Stimulated activated effector memory CD8-positive, alpha-beta T cell treated with anti-CD3 and anti-CD28 coated beads, Interleukin-12 subunit alpha, Interleukin-12 subunit beta, amount 100 ng/mL, for 72 hours (primary cell): ENCODE measurements at places on chromosomes 12 and 14.
A peak's percentile ranks its signal among the peaks of the same experiment; 100 is the strongest.

DNA sequence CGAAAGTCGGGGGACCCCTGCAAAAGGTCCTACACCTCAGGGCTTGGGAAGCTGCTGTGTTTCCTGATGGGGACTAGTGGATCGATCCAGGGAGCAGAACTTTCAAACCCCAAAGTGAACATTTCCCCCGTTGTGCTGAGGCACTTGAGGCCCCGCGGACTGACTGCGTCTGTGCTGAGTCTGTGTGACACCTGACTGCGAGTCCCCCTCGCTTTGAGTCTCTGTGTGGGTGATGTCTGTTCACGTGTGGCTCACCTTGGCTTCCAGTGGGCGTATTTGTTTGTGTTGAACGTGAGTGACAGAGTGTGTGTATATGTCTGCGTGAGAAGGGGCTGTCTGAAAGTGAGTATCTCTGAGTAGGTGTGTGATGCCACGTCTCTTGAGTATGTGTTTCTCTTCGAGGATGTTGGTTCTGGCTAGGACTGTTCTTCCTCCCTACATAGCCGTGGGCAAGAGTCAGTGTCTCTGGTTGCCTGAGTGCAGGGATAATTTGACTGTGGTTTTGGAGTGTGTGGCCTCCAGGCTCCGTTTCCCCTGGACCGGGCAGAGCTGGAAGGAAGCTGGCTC is 1.3 kb downstream of the TEAD4 start:
- no peak for DNase-seq

GRCh38 chr12:78530100-78530765 is 334.3 kb upstream of the SYT1 start:
- no peak for DNase-seq

GRCh38 chr14:76113691-76114090 is 38.0 kb upstream of the GPATCH2L start:
- DNase-seq: no peak

GRCh38 chr12:69342421-69342820 is 5.8 kb upstream of the LYZ start:
- no peak for DNase-seq

- DNase-seq: no peak
These were observed 17.5 kb downstream of the CBX5 start for GRCh38 chr12:54262403-54262925.

DNA sequence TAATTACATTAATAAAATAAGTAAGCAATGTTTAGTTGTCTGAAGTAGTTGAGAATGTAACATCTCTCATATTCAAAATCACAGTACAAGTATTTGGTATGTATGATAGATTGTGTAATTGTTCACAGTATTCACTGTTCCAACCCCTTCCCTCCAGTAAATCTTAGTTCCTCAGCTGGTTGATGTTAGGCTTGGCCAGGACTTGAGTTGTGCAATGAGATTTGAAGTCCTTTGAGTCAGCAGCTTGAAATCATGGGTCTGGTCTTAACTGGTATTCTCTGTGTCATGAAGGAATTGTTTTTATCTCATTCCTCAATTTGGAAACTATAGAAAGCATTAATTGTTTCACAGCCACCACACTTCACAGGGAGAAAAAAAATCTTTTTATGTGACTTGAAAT is 477.1 kb downstream of the FSCB start:
- no peak for DNase-seq

- no peak for DNase-seq
These were observed 226.3 kb downstream of the SPTSSA start for GRCh38 chr14:34235643-34236300.

- DNase-seq: no peak
These were observed 192.8 kb downstream of the GRIN2B start for GRCh38 chr12:13788626-13789025.

- DNase-seq: no peak
These were observed 83.7 kb downstream of the TNFAIP2 start for GRCh38 chr14:103206836-103207387.

- DNase-seq: no peak
These were observed 107.0 kb upstream of the PRICKLE1 start for GRCh38 chr12:42696406-42697149.

DNA sequence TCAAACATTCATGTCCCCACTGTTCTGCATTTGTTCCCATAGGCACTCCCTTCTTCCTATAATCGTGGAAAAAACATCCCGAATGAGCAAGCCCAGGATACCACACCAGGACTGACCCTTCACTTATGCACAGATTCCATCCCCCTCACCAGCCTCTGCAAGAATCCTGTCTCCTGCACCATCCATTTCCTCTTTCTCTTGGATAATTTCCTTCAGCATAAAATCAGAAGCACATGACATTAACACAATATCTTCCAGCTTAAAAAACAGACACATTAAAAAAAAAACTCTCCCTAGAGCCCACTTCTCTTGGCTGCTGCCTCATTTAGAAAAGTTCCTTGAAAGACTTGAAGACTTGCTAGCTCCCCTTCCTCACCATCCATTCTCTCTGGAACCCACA is 120.9 kb upstream of the CPSF6 start:
- DNase-seq: no peak

- DNase-seq: no peak
These were observed 336.2 kb upstream of the TMPO start for GRCh38 chr12:98179151-98179550.

GRCh38 chr12:78457938-78458337 is 406.6 kb upstream of the SYT1 start:
- DNase-seq: no peak

GRCh38 chr12:122747224-122748135 is 5.1 kb upstream of the DENR start:
- no peak for DNase-seq

GRCh38 chr14:89720741-89721729 is 233.5 kb downstream of the EFCAB11 start:
- DNase-seq: peak; percentile 29

GRCh38 chr12:128339631-128340030 is 72.7 kb downstream of the TMEM132C start:
- no peak for DNase-seq

- no peak for DNase-seq
These were observed 36.0 kb downstream of the MAP1LC3B2 start for GRCh38 chr12:116595186-116595585.

GRCh38 chr12:3049611-3050249 is 27.4 kb upstream of the TSPAN9 start:
- DNase-seq: no peak

DNA sequence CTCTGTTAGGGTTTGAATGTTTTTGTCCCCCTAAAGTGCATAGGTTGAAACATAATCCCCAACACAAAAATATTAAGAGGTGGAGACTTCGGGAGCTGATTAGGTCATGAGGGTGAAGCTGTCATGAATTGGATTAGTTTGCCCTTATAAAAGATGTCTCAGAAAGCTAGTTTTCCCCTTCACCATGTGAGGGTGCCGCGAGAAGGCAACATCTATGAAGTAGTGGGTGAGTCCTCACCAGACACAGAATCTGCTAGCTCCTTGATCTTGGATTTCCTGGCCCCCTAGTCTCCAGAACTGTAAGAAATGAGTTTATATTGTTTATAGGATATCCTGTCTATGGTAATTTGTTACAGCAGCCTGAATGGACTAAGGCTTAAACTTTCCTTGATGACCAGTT is 301.5 kb upstream of the ATP2B1 start:
- no peak for DNase-seq

GRCh38 chr14:68379510-68380328 is 413.1 kb downstream of the ZFP36L1 start:
- no peak for DNase-seq

DNA sequence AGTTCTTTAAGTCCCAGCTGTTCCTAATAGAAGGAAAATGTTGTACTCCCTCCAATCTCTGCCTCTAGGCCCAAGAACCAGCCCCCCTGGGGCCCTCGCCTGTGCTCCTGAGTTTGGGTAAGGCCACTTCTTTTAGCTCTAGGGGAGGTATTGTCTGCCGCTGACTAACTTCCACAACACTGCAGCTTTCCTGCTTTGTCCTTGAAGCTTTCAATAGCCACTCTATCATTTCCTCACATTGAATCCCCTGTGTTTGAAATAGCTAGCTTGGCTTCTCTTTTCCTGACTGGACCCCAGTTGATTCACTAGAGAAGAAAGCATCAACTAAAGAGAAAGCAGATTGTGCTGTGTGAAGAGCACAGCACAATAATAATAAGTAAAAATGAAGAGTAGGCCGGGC is 28.8 kb downstream of the KRT80 start:
- DNase-seq: no peak

DNA sequence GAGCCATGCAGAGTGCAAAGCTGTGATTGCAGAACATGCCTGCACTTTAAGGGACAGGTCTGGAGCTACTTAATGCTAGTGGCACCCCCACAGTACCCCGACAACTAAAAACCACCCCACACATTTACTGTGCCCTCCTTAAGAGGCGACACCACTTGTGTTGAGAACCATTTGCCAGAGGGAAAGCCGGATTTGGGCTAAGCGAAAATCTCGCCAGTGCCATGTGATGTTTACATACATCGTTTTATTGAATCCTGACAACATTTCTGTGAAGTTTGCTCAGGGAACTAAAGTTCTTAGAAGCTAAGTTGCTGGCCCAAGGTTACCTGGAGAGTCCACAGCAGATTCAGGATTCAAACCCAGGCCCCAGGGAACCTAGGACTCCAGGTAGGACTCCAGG is 119.0 kb upstream of the FKBP4 start:
- no peak for DNase-seq

DNA sequence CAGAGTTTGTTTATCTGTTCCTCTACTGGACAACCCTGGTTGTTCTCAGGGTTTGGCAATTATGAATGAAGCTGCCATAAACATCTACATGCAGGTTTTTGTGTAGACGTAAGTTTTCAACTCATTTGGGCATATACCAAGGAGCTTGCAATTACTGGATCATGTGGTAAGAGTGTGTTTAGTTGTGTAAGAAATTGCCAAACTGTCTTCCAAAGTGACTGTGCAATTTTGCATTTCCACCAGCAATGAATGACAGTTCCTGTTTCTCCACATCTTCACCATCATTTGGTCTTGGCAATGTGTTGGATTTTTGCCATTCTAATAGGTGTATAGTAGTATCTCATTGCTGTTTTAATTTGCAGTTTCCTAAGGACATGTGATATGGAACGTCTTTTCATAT is 39.8 kb upstream of the FBXO33 start:
- DNase-seq: no peak

- no peak for DNase-seq
These were observed 67.6 kb downstream of the PLEKHA5 start for GRCh38 chr12:19196959-19197630.

GRCh38 chr14:75295491-75296345 is 17.1 kb downstream of the FOS start:
- peak; percentile 75 for DNase-seq

- DNase-seq: peak; percentile 47
These were observed 23.3 kb downstream of the RAB35 start for GRCh38 chr12:120093336-120093591.

GRCh38 chr12:50745861-50746260 is 18.0 kb upstream of the ATF1 start:
- no peak for DNase-seq

DNA sequence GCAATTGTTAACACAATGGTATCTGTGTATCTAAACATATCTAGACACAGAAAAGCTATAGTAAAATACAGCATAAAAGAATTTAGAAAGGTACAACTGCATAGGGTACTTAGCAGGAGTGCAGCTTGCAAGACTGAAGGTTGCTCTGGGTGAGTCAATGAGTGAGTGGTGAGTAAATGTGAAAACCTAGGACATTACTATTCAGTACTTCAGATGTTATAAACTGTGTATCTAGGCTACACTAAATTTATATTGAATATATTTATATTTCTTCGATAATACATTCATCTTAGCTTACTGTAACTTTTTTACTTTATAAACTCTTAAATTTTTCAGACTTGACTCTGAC is 409.0 kb upstream of the DCN start:
- no peak for DNase-seq

GRCh38 chr12:90829044-90829443 is 125.9 kb downstream of the CCER1 start:
- DNase-seq: no peak

GRCh38 chr12:53232646-53233461 is 845 bp upstream of the RARG start:
- DNase-seq: no peak

GRCh38 chr12:65055859-65056258 is 65.2 kb downstream of the WIF1 start:
- DNase-seq: no peak

GRCh38 chr12:31479516-31480210 is 111.3 kb downstream of the DENND5B start:
- DNase-seq: no peak
